ENCODE measurements at places on chromosomes 3 and 15.

- DNase-seq = no peak
These were observed 65.5 kb upstream of the FILIP1L start for GRCh38 chr3:100179692-100180349.

DNA sequence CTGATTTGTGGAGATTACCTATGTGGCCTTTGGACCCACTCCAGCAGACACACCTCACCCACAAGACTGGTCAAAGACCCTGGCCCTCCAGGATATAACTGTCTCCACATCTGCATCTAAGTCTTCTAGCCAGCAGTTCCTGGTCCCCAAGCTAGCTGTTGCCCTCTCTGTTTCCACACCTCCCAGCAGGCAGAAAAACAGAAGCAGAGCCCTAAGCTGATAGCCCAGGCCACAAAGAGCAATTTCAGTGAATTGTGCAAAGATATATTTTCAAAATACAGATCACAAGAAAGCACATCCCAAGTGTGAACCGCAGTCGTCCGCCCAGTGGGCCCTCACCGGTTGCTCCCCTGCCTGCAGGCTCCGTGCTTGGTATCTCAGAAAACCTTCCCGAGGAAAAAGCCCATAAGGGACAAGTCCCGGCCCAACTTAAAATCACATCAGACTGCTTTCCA is 2.6 kb downstream of the TNIK start:
- DNase-seq = no peak

GRCh38 chr3:98782824-98783500 is 19.8 kb downstream of the ST3GAL6 start:
- no peak for DNase-seq

DNA sequence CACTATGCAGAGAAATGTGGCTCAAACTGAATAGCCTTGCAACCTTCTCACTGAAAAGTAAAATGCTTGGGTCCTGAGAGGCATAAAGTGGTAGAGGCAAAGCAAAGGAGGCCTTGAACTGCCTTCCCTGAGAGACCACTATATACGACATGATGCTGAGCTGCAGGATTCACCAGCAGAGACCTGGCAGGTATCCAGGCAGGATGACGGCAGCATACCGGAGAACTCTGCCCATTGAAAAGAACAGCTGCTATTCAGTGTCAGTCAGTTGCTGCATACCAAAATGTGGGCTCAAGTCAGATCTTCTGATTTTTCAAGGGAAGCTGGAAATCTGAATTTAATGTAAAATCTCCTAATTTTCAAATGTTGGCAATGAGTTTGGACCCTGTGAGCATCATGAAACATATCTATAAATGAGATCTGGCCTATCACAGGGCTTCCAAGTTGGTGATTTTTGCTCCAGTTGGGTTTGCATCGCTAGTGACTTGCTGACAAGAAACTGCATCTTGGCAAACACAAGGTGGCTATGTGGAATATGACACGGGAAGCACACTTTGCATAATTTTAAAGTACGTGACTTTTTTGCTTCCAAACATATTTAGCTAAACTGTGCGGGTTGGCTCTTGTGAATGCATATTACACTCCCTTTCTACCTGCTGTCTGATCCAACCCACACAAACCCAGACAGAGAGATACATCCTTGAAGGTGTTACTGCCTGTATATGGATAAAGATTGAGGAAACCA is 529.0 kb downstream of the AGBL1 start:
- DNase-seq = no peak

DNA sequence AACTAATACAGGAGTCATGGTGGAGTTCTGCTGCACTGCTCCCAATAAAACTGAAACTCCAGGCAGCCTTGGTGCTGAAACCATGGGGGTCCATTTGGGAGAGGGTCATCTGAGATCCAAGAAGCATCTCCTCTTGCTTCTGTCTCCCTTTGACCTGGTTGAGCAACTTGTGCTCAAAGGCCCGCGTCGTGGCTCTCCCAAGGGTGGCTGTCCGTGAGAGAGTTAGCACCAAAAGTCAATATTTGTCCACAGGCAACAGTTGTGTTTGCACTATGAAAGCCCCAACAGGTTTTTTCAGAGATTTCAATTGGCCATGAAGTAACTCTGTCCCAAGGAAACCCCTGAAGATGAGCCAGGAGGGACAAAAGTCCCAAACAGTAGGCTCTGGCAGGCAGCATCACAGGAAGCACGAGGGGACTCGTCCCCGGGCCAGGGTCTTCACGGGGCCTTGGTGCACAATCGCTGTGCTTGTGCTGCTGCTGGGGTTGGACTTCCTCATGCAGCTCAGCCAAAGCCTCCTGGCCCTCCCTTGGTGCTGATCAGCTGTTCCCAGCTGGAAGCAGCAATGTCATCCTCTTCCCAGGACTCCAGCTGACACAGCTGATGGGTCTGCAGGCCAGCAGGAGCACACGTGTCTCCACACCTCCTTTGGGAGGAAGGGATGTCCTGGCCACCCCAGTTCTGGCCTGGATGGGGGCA is 39.4 kb upstream of the WNT5A start:
- no peak for DNase-seq

DNA sequence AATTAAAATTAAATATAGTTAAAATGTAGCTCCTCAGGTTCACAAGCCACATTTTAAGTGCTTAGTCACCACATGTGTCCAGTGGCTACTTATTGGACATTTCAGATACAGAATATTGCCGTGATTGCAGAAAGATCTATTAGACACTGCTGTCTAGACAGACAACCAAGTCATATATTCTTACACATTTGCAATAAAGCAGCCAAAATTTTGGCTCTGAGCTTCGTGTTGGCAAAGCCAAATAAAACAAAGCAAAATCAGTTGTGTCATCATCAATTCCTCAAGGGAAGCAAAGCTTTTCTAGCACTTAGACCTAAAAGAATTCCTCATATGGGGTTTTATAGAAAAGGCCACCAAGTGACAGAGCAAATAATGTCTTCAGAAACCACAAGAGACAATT is 193.1 kb upstream of the LPP start:
- peak; percentile 86 for DNase-seq

DNA sequence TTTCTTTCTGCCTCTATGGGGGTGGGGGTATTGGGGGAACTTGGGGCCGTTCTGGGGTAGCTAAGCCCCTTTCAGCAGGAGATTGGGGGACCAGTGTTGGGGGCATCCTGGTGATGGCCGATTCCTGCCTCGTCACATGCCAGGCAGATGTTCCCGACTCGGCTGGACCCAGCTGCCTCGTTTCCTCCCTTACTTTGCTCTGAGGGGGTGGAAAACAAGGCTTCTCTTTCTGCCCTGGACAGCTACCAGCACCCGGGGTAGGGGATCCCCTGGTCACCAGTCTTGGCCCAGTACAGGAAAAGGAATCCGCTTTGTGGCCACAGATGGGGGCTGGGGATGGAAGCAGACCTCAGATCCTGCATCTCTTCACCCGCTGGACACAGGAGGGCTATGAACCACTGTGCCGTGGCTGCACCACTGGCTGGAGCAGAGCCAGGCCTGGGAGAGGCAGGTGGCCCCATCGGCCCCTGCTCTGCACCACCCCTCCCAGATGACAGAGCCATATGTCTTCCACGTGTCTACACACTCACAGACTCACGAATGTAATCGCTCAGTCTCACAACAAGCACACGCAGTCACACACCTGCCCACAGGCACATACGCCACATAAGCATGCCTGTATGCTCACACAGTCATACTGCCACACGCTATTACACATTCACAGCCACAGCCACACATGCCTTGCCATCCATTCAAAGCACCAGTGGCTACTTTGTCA is 12.4 kb downstream of the SNX33 start:
- peak; percentile 52 for DNase-seq

DNA sequence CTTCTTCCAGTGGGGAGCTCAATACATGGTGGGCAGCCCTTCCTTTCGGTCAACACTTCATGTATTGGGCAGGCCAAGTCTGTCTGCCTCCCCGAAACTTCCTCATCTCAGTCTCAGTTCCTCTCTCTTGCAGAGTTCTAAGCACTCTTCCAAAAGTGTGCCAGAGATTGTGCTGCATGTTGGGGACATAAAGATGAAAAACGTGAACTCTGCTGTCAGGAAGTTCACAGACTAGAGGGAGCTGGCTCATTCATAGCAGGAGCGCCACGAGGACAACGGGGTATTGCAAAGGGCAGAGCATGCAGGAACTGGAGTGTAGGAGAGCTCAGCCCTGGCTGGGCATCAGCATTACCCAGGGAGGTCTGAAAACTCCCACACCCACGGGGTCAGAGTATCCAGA is 15.3 kb upstream of the EPHB3 start:
- DNase-seq = no peak

- peak; percentile 75 for DNase-seq
These were observed 10.9 kb downstream of the TM2D3 start for GRCh38 chr15:101641129-101641764.

GRCh38 chr3:40718209-40718608 is 193.4 kb downstream of the ZNF621 start:
- no peak for DNase-seq

DNA sequence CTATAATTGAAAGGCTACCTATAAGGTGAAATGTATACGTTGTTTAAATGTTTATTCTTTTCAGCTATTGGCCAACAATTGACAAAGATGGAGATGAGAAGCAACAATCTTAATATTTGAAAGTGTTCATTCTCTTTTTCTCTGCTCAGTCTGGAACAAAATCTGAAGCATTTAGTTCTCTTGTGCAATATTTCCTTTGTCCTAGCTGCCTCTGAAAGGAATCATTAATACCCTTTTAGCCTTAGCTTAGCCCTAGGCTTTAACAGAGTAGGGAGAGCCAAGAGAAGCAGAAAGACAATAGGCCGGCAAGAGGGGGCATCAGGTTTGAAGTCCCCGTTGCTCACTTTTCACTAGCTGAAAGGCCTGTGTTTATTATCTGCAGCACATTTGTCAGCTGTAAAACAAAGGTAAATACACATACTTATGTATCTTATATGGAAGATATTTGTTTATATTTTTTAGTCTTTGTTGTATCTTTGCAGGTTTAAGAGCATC is 422.5 kb upstream of the SEMA6D start:
- no peak for DNase-seq

DNA sequence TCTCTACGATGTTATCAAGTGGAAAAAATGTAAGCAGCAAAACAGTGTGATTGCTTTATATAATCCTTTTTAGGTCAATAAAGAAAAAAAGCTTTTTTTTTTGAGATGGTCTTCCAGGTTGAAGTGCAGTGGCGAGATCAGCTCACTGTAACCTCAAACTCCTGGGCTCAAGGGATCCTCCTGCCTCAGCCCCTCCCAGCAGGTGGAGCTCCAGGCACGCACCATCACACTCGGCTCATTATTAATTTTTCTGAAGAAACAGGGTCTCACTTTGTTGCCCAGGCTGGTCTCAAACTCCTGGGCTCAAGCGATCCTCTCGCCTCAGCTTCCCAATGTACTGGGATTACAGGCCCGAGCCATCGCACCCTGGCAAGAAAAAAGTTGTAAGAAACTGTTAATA is 17.3 kb downstream of the RNF168 start:
- DNase-seq = peak; percentile 8

- DNase-seq = no peak
These were observed 15.4 kb upstream of the GMNC start for GRCh38 chr3:190877925-190878324.

DNA sequence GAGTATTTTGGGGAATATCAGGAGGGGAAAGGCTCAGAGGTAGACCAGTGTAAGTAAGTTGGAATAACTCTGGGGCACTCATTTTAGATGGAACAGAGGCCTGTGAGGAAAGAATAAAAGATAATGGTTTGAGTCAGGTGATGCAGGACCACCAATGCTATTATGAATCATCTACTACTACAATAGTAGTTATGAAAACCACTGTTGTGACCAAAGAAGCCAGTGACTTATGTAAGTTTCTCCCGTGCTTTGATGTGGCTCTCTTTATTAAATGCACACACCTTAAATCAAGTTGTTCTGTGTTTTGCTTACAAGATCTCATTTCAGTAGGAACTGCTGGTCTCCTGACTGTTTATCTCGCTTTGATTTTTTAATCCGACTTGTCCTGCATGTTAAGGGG is 13.1 kb upstream of the GUCA1C start:
- no peak for DNase-seq

- no peak for DNase-seq
These were observed 59.4 kb downstream of the B3GNT5 start for GRCh38 chr3:183312433-183312832.
